ENCODE measurements at places on chromosomes 7 and 10.

DNA sequence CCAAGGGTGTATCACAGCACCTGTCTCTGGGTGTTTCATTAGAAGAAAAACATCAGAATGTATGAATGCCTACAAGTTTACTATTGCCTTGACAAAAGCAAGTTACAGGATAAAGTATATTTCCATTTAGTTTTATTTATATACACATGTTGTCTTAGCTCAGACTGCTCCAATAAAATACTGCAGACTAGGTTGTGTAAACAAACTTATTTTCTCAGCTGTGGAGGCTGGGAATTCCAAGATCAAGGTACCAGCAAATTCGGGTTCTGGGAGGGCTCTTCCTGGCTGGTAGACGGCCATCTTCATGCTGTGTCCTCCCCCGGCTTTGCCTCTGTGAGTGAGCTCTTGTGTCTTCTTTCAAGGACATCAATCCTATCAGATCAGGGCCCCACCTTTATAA is 77.1 kb upstream of the UNC5B start:
- no peak for DNase-seq

GRCh38 chr10:94279835-94280709 is 82.7 kb downstream of the NOC3L start:
- peak; percentile 76 for DNase-seq

DNA sequence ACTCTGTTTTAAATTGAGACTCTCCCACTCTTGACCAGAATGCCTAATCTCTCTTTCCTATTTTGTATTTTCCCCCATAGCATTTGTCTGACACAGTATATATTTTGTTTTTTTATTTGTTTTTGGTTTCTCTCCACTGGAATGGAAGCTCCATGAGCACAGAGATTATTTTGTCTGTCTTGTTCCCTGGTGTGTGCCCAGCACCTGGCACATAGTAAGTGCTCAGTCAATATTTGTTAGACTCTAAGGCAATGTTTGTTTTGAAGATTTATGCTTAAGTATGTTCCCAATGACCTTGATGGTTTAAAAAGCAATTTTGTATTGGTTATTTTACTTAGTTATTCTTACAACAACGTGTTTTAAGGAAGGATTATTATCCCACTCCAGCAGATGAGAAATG is 201.8 kb downstream of the DYNC1I1 start:
- no peak for DNase-seq

- no peak for DNase-seq
Measured at GRCh38 chr10:18594574-18595156, 56.7 kb downstream of the NSUN6 start.

- DNase-seq = peak; percentile 30
Measured at GRCh38 chr7:132654150-132654549, 77.9 kb upstream of the PLXNA4 start.

DNA sequence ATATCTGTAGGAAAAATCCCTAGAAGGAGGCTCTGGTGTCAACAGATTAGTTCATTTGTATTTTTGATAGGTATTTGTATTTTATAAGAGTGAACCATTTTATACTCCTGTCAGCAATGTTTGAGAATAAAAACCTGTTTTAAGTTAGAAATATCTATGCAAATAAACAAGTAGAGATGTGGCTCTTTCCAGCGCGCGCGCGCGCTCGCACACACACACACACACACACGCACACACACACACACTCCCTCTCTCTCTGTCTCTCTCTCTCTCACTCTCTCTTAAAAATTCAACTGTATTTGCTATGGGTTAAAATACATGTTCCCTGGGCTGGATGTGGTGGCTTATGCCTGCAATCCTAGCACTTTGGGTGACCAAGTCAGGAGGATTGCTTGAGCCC is 113.9 kb downstream of the SUGCT start:
- no peak for DNase-seq

Data from GM03348 (cell line).